ENCODE measurements at places on chromosomes 1 and 21.

DNA sequence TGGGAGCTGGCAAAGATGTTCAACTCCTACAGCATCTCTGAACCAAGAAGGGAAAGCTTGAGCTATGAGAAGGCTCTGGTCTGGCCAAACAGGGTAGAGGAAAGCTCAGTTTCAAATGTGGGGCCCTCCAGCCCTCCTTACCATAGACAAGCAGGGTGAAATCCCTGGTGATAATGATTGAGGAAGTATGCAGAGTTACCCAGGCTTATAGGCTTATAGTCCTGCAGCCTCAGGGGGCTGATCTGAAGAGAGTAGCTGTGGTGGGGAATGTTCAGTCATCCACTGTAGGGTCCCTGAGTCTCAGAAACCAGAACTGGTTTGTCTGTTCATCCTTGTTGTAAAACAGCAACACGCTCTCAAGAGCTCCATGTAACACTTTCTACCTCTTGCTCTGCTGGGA lies 19.8 kb upstream of the LY9 start:
- DNase-seq, result no peak

DNA sequence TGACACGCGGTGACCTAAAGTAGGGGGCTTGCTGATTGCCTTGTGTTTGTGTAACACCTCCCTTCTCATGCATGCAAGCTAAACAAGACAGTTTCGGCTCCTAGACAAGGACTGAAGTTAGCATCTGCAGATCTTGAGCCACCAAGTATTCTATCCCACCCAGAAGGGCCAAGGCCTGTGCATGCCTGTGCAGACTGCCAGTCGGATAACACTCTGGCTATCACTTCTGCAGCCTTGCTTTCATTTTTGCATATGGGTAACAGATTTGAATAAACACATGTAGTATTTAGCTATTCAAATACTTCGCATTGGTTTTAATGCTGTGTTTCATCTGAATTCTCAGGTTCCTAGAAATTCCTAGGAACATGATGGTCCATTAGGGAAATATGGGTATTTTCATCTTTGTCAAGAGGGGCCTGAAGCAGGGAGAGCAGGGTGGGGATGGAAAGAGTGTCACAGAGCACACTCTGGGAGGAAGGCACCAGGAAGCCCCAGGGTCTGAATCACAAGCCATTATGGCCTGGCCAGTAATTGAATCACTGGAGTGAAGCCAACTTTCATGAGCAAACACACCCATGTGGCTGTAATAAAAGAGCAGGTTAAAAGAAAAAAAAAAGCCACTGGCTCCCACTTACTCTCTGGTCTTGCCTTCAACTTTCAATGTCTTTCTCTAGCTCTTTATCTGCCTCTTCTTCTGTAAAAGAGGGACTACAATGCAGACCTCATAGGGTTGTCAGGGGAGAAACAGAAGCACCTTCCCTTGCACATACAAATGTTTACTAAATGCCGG lies 28.3 kb downstream of the GADD45A start:
- no peak for DNase-seq

DNA sequence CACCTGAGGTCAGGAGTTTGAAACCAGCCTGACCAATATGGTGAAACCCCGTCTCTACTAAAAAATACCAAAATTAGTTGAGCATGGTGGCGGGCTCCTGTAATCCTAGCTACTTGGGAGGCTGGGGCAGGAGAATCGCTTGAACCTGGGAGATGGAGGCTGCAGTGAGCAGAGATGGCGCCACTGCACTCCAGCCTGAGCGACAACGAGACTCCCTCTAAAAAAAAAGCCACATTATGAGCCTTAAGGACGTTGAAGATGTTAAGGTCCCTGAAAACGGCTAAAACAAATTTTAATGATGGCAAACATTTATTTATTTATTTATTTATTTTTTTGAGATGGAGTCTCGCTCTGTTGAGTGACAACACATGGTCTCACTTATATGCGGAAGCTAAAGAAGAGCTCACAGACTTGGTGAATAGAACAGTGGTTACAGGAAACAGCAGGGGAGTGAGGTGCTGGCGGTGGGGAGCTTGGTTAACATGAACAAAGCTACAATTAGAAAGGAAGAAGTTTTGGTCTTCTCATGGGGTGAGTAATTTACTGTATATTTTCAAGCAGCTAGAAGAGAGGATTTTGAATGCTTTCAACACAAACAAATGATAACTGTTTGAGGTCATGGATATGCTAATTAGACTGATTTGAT lies 47.1 kb downstream of the TCP10L start:
- DNase-seq, result no peak

GRCh38 chr21:44556879-44557278 lies 1.7 kb downstream of the KRTAP10-3 start:
- no peak for DNase-seq

- no peak for DNase-seq
These were observed 26.3 kb downstream of the CCDC185 start for GRCh38 chr1:223419561-223419960.

GRCh38 chr1:180800945-180801344 lies 111.8 kb upstream of the KIAA1614 start:
- no peak for DNase-seq

DNA sequence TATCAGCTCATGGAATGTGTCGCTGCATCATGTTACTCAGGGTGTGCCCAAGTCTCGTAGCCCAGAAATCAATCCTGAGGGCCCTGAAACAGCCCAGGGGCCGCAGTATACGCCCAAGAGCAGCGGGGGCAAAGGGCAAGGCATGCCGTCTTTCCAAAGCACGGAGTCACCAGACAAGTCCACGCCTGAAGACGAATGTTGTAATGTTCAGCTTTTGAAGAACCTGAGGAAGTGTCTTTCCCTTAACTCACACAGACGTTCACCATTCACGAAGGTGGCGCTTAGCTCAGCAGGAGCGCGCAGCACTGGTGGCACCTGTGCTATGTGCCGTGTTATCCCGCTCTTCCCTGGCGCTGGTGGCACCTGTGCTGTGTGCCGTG lies 18.8 kb upstream of the PWP2 start:
- DNase-seq, result no peak

DNA sequence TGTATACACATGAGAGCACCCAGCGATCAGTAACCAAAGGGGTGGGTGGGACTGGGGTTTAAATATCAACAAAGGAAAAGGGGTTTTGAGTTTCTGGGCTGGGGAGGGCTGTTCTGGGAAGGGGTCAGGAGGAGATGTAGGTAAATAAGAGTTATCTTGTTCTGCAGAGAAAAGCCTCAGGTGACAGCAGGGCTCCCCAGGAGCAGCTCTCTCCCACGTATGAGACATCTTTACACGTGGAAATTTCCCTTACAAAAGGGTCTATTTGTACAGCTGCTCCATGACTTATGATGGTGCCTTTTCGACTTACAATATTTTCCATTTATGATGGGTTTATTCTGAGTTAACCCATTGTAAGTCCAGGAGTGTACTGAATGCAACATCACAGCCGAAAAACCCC lies 16.3 kb upstream of the PADI2 start:
- DNase-seq, result no peak

- no peak for DNase-seq
These were observed 7.6 kb downstream of the GPR37L1 start for GRCh38 chr1:202130297-202130721.

All from stimulated activated CD4-positive, alpha-beta T cell treated with anti-CD3 and anti-CD28 coated beads, TNF-alpha, amount 100 ng/mL, for 48 hours (primary cell).